ENCODE measurements at places on chromosomes 1 and 21. TPM values are rescaled to one million over a fixed set of nuclear protein-coding genes. Genes with fewer than 3 reads are reported as not detected.

GRCh38 chr1:85198864-85199263 is 2.0 kb downstream of the SYDE2 start:
- no peak for DNase-seq

DNA sequence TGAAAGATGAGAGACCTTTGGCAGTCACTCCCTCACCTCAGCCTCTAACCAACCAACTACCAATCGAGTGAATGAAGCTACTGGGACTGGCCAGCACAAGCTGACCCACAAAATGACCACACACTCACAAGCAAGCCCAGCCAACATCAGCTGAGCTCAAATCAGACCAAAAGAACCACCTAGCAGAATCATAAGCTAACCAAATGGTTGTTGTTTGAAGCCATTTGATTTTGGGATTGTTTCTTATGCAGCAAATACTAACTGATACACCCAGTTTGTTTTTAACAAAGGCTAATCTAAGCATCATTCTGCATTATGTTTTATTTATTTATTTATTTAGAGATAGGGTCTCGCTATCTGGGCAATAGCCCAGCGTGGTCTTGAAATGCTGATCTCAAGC is 310.4 kb downstream of the SETD4 start:
- no peak for DNase-seq

- DNase-seq: no peak
Observed at GRCh38 chr1:225418598-225418997, 9.2 kb downstream of the LBR start.

The PRDM2 gene
- 32.9 TPM for total RNA-seq

- no peak for DNase-seq
Observed at GRCh38 chr1:61237659-61238358, 155.4 kb downstream of the NFIA start.

The RAB7B gene
- 1.2 TPM for total RNA-seq

The ACP6 gene
- total RNA-seq: 9.1 TPM

The SLC44A5 gene
- total RNA-seq: 0.62 TPM

- no peak for DNase-seq
Observed at GRCh38 chr21:41506611-41507520, 1.1 kb downstream of the TMPRSS2 start.
